ENCODE measurements at places on chromosomes 7 and 10. TPM values are rescaled to one million over a fixed set of nuclear protein-coding genes. Genes with fewer than 3 reads are reported as not detected.

The GDF10 gene
- 0.24 TPM for total RNA-seq

The GRID2IP gene
- total RNA-seq = 0.51 TPM

The CCDC3 gene
- not detected for total RNA-seq

The RNLS gene
- 7.0 TPM for total RNA-seq

The CAMK1D gene
- 10.0 TPM for total RNA-seq

The AGR3 gene
- not detected for total RNA-seq

The STAG3 gene
- total RNA-seq = 5.0 TPM

The CDK13 gene
- 43.2 TPM for total RNA-seq

The SFRP5 gene
- total RNA-seq = not detected

DNA sequence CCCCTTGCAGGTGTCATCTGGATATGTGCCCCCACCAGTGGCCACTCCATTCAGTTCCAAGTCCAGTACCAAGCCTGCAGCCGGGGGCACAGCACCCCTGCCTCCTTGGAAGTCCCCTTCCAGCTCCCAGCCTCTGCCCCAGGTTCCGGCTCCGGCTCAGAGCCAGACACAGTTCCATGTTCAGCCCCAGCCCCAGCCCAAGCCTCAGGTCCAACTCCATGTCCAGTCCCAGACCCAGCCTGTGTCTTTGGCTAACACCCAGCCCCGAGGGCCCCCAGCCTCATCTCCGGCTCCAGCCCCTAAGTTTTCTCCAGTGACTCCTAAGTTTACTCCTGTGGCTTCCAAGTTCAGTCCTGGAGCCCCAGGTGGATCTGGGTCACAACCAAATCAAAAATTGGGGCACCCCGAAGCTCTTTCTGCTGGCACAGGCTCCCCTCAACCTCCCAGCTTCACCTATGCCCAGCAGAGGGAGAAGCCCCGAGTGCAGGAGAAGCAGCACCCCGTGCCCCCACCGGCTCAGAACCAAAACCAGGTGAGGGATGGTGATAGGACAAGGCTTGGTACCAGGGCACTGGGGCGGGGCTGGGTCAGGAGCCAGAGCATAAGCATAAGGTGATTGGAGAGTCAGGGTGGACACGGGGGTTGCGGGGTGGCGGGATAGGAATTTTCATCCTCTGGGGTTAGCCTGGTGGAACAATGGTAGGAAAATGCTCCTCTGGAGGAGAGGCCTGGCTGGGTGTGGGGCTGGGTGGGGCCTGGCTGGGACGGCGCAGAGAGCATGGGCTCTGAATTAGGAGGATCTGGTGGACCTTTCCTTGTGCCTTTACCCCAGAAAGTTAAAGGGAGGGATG, 1.9 kb downstream of the ZYX start:
- no peak for DNase-seq

- DNase-seq = no peak
Observed at GRCh38 chr7:93860261-93860660, 30.3 kb downstream of the TFPI2 start.

DNA sequence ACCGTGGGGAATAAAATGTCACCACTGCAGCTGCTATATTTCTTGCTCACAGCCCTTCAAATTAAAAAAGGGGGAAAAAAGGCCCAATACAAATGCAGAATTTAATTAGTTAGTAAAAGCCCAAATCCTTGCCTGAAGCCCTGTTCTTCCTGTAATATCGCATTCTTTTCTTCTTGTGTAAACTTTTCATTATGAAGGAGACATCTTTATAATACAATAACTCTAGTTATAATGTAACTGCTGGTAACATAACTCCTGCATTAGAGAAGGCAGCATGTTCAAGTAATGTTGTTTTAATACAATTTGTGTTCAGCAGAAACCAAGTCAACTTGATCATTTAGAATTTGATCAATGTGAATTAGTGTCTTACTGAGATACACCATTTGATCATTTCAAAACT, 250.9 kb downstream of the CHCHD3 start:
- no peak for DNase-seq

DNA sequence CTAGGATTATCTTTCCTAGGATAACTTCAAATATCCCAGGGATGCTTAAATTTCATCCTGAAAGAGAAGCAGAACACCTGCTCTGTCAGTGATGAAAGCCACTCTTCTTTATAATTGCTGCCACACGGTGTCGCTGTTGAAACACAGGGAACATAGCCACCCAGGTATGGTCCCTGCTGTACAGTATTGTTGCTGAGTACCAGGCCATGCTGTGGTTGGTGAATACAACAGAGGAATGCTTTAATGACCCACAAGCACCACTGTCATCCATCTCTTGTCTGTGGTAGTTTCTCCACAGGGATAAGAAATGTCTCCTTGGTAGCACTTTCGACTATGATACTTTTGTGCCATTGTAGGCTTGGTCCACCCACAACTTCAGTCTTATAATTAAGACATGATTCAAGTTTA, 70.6 kb upstream of the STARD3NL start:
- peak; percentile 48 for DNase-seq

DNA sequence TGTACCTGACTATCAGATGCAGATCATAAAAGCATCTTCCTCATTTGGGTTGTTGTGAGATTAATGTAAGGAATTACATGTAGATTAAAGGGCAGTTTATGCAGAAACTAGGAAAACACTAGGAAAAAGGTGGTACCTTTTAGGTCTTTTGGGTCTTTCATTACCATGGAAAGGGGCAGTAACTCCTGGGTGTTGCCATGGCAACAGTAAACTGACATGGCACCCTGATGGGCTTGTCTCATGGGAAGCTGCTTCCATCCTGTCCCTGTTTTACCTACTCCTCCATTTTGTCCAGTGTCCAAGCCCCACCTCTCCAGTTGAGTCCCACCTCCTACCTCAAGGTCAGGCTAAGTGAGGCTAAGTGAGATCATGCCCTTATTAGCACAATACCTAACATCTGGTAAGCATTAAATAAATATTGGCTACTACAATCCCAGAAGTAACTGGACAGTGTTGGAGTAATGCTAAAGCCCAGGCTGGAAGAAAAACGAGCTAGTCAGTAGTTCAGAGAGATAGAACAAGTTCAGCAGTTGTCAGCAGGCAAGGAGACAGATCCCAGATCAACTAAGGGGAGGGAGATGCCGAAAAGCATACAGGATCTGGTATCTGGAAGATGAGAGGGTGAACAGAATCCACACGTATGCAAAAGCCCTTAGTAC, 240.0 kb upstream of the AUTS2 start:
- no peak for DNase-seq

- DNase-seq = no peak
Observed at GRCh38 chr7:28052933-28053332, 127.7 kb downstream of the JAZF1 start.

DNA sequence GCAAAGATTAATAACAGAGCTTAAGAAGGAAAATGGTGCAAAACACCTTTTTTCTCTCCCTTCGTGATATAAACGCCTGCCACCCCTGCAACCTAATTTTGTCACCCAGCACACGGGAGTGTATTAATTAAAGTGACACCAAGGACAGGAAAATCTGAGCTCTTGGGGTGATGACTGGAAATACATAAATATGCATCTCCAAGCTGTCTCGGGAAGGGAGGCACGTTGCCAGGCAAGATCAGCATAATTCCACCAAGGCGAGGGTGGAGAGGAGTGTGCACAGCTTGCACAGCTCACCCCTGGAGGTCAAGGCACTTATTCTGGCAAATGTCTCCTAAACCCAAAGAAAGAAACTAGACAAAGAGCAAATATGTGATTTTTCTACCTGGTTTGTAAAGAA, 700.9 kb downstream of the GRID1 start:
- no peak for DNase-seq

- DNase-seq = no peak
Observed at GRCh38 chr10:14074062-14074884, 256.5 kb downstream of the FRMD4A start.

GRCh38 chr10:81216949-81217348, 658.0 kb upstream of the NRG3 start:
- no peak for DNase-seq

DNA sequence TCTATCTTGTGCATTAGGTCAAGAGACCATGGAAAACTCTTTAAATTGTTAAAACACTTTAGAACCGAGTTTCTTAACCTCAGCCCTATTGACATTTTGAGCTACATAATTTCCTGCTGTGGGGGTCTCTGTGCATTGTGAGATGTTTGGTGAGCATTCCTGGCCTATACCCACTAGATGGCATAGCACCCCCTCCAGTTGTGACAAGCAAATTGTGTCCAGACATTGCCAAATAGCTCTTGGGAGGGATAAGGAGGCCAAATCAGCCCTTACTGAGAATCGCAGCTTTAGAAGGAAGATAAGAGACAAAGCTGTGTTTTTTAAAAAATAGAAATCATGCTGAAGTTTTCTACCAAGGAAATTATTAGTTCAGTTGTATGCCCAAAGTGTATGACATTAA, 1158.5 kb upstream of the C7orf33 start:
- no peak for DNase-seq

GRCh38 chr7:29147821-29148220, 1.5 kb upstream of the CPVL start:
- no peak for DNase-seq

DNA sequence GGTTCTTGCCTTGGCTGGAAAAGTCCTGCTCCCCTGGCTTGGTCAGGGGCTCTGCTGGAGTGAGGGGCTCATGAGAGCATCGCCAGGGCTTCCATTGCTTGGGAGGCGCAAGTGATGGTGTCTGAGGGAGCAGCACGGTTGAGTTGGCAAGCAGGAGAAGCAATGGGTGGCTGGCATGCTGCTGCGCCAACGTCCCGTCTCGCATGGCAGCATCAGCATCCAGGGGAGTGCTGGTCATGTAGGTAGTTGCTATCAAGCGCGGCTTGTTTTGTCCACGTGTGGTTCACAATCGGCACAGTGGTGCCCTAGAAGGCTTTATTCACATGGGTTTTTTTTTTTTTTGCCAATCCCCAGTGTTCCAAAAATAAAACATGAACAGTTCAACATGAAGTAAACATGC, 3.8 kb downstream of the PYROXD2 start:
- DNase-seq = no peak

- DNase-seq = no peak
Observed at GRCh38 chr7:124618871-124619270, 146.7 kb downstream of the GPR37 start.
